NCI-H748 treated with DMSO at 0.1 percent for 48 hours (cell line): ENCODE measurements at places on chromosomes 2 and 18.

GRCh38 chr2:95760806-95761525 lies 169.2 kb downstream of the TRIM43 start:
- no peak for DNase-seq

DNA sequence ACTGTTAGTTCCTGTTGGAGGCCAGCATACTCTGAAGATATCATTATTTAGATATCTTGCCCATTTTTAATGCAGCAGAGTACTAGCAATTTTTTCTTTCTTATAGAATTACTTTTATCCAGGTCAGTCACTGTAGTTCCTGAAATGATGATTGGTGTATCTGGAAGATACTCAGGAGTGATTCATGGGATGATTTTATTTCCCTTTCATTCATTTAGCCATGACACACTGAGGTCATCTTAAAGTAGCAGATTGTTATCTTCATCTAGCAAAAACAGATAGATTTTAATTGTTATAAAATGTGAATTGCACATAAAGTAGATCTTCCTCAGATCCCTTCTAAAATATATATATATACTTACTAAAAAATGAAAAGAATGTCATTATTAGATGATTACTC lies 109.1 kb downstream of the PIK3C3 start:
- no peak for DNase-seq

DNA sequence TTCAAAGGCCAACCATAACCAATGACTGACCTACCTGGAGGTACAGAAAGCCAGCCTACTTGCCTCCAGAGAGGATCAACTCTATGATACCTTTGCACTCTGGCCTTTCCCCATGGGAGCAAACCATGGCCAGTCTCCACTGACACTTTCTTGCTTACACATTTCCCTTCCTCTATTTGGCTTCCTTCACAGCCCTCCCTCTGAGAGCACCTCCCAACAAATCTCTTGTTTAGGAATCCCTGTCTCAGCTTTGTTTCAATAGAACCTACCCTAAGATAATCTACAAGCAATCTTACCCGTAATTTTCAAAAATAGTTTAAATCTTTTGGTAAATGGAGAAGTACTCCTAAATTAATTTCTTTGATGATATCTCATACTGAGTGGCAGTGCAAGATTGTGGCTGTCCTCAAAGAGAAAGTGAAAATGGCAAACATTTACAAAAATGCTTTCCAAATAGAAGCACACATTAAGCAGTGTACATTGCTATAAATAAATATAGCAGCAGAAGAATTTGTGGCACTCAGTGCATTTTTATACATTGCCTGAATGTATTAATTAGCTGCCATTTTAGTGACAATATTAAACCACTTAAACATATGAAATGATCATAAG lies 140.6 kb downstream of the CCDC148 start:
- DNase-seq, result no peak

DNA sequence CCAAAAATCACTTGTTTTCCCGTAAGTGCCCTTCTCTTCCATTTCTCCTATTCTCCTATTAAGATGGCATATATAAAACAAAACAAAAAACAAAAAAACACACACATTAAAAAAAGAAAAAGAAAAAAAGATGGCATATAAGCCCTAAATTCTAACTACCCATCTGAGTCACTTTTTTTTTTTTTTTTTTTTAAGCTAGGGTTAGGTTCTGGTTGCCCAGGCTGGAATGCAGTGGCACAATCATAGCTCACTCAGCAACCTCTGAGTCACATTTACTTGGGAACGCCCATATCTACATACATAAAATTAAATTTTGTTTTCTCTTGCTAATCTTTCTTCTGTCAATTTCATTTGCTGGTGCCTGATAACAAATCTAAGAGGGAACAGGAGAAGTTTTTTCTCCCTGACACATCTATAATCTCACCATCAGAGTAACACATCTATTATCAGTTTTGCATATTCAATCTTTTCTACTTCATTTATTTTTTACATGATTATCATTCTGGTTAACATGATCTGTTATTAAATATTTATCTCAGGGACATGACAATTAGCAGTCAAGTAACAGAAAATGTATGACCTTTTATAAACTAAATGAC lies 52.1 kb downstream of the EEF1B2 start:
- DNase-seq, result no peak

DNA sequence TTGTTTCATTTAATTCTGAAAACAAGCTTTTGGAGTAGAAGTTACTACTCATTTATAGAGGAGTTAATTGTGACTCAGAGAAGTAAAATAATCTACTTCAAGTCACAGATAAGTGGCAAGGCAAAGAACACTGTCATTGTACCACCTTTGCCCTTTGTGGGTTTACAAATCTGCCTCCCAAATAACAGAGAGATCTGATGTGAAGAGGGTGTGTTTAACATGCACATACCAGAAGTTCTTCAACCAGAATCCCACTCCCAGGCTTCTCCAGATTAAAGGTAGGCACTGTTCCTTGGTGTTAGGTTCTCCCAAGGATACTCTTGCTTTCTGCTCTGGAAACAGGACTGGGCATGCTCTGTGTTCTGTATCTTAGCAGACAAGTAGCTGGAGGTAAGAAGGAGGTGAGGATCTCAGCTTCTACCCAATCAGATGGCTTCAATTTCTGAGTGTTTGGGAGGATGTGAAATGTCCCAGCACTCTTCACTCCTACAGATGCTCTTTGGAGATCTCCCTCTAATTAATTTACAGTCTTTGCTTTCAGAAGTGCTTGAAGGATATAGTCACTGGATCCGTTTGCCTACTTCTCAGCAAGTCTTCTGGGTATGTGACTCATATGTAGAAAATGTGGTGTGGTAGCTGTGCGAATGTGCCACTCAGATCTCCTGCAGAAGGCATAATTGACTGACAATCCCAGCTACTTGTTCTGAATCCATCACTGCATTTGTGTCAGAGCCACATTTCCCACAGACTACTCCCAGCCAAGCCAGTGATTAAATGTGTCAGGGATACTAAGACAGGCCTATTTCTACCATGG lies 111.1 kb downstream of the KLHL14 start:
- DNase-seq, result no peak

GRCh38 chr2:132780651-132781050 lies 110.6 kb upstream of the LYPD1 start:
- no peak for DNase-seq

- no peak for DNase-seq
Measured at GRCh38 chr18:3458378-3458777, 8.4 kb downstream of the TGIF1 start.

DNA sequence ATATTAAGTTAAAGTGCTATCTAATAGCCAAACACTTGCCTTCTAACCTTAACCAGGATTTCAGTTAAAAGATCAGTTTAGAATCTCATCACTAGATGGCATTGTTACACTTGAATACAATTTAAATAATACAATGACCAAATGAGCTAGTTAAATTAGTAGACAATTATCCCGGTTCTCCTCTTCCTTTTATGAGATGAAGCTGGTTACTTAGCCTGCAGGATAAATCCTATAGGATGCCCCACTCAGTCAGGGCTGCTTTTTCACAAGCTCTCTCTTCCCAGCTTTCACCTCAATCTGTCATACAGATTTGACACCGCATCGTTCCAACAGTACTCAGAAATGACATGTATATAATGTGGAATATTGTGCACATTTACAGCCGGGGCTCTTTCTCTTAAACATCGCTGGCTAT lies 678.8 kb downstream of the KCNJ3 start:
- peak; percentile 74 for DNase-seq

- no peak for DNase-seq
Measured at GRCh38 chr2:98696200-98696599, 34.7 kb downstream of the MGAT4A start.

DNA sequence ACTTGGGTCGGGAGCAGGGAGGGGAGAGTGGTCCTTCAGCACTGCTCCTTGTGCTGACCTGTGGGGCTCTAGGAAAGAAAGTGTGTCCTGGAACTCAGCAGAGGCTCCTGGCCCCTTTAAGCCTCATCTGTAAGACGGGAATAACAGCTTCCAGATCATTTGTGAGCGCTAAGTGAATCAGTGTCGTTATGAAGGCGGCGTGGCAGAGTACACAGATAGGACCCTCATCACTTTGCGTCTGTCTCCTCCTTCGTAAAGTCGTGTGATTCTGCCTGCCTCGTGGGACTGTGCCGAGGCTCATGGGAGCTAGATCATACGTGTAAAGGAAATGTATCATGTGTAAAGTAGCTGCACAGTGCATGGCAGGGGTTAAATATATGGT lies 18.6 kb downstream of the COLEC11 start:
- DNase-seq, result no peak

DNA sequence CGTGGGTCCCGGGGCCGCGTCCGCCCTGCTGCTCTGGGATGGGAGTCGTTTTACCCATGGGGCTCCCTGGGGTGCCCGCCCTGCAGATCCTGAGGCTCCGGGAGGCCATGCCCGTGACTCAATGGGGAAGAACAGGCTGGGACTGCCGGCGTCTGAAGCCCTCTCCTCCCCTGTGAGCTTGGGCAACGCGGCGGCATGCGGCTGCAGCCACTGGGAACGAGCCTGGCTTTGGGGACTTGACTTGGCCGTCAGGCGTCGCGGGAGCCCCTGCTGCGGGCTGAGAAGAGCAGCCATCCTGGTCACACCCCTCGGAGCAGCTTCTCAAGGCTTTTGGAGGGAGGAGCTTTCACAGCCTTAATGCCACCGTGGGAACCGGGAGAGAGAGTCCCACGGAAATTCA lies 126.9 kb upstream of the CTDP1 start:
- no peak for DNase-seq

DNA sequence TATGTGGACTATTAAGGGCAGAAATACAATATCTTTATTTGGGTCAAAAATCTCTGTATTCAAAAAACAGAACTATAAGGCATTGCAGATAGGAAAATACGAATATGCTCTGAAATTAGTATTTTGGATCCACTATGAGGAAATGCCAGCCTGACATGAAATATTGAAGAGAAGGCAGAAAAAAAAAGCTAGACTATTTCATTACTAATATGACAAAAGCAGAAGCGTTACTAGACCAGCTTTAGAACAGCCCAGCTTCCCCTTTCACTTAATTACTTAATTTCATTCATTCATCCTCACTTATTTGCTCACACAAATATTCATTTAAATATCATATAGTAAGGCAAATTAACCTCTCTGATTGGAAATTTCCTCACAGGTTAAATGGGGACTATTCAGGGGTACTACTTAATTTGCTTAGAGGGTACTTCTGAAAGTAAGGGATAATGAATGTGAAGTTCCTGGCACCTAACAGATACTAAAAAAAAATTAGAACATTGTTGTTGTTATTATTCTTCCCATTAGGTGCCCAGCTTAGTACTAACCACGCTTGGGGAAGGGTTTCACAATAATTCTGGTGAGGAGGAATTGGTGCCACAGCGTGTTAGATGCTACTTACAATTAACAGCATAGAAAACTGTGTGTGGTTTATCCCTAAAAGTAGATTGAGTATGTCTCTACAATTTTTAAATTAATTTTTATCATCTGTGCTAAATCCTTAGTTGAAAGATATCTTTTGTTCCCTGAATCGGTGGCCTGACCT lies 71.1 kb upstream of the CTLA4 start:
- no peak for DNase-seq

GRCh38 chr2:174704061-174704460 lies 60.2 kb downstream of the CHRNA1 start:
- no peak for DNase-seq

DNA sequence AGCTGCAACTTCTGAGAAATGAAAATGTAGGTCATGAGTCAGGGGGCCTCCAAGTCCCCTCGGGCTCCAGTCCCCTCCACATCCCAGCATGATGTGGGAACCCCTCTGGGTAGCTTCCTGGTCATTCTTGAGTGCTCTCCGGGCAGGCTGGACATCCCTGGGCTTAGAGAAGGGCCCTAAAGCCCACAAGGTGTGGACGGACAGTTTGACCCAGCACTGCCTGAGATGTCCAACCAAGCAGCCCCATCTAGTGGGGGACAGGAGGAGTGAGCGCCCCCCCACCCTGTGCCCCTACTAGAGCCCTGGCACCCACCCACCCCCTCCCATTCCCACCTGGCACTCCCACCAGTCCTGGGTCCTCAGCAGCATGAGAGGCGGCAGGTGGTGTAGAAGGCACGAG lies 46.0 kb downstream of the CYP27C1 start:
- DNase-seq, result no peak

DNA sequence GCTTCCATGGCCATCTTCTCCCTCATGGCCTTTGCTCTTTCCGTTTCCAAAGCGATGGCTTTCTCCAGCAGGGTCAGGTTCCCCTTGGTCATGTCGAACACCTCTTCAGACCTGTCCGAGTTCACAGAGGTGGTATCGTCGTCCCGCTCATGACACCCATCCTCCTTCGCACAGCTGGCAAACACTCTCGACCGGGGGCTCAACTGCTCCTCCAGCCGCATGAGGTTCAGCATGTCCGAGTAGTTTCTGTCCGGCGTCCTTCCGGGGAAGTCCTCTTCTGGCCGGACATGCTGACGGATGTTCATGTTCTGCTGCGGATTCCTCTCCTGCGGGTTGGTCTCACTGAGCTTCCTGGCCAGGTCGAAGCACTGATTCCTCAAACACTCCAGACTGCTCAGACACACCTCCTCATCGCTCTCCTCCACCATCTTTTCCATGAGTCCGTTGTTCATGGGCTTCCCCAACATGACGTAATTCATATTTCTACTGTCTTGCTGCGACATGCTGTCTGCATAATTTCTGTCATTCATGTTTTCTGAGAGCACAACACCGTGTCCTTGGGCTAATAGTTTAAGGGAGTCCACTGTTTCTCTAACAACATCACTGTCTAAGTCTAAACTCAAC lies 178.2 kb upstream of the PXDN start:
- no peak for DNase-seq

DNA sequence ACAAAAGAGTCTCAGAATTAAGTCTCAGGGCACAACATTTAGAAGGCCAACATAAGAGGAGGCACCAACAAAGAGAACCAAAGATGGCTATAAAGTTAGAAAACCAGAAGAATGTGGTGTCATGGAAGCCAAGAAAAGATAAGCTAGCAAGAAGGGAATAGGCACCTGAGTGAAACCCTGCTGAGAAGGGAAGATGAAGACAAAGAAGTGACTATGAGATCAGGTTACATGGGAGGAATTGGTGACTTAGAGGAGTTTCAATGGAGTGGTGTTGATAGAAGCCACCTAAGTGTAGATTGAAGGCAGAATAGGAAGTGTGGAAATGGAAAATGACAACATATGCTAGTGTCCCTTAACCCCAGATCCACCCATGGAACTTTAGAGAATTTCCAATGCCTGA lies 327.6 kb upstream of the KCNJ3 start:
- no peak for DNase-seq

- DNase-seq, result no peak
Measured at GRCh38 chr2:119630121-119630520, 48.9 kb upstream of the TMEM177 start.

- DNase-seq, result no peak
Measured at GRCh38 chr2:63696496-63696895, 107.7 kb downstream of the MDH1 start.

DNA sequence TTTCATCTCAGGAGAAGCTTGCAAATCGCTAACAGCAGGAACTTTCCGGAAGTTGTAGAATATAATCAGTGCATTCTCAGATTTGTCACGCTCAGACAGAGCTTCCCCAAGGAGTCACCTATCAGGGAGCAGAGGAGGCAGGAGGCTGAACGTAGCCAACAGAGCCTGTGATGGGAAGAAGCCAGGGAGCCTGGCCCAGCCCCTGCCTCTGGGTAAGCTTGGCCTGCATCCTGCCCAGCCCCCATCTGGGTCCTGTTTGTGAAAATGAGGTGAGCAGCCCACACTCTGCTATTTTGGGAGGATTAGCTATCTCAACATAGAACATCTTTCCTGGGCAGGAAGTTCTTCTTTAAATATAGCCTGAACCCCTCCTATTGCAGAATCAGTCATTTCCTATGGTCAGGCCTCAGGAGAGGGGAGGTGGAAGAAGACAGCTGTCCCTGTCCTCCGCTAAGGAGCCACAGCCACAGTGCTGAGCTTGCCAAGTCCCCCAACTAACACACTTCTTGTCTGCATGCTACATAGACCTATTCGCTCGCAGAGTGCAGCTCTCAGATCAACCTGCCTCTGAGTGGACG lies 19.2 kb upstream of the PKDCC start:
- no peak for DNase-seq
